HS-5 (cell line): ENCODE measurements at places on chromosomes 2 and 18.

- DNase-seq, result no peak
These were observed 32.4 kb upstream of the ATL2 start for GRCh38 chr2:38409156-38410102.

GRCh38 chr18:28512357-28512756 lies 335.4 kb upstream of the CDH2 start:
- DNase-seq, result no peak

- no peak for DNase-seq
These were observed 184.0 kb downstream of the SCG2 start for GRCh38 chr2:223418131-223418530.

DNA sequence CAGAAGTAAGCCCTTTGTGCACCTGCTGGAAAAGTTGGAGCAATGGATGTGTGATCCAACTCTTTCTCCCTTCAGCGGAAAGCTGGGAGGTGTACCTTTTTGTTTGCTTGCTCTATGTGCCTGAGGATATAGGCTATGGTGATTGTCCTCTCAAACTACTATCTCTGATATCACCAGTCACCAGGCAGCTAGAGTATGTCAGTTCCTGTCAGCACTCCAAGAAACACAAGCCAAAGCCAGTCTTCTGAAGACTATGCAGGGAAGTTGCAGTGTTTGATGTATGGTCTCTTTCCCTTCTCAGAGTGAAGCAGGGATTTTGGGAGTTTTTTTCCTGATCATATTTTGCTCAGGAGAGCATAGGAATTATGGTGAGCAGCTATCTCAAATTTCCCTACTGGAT lies 146.4 kb downstream of the PTH2R start:
- DNase-seq, result no peak
